ENCODE measurements at places on chromosomes 13 and 19.

- DNase-seq, result no peak
Observed at GRCh38 chr19:28508666-28509065, 704.3 kb downstream of the UQCRFS1 start.

DNA sequence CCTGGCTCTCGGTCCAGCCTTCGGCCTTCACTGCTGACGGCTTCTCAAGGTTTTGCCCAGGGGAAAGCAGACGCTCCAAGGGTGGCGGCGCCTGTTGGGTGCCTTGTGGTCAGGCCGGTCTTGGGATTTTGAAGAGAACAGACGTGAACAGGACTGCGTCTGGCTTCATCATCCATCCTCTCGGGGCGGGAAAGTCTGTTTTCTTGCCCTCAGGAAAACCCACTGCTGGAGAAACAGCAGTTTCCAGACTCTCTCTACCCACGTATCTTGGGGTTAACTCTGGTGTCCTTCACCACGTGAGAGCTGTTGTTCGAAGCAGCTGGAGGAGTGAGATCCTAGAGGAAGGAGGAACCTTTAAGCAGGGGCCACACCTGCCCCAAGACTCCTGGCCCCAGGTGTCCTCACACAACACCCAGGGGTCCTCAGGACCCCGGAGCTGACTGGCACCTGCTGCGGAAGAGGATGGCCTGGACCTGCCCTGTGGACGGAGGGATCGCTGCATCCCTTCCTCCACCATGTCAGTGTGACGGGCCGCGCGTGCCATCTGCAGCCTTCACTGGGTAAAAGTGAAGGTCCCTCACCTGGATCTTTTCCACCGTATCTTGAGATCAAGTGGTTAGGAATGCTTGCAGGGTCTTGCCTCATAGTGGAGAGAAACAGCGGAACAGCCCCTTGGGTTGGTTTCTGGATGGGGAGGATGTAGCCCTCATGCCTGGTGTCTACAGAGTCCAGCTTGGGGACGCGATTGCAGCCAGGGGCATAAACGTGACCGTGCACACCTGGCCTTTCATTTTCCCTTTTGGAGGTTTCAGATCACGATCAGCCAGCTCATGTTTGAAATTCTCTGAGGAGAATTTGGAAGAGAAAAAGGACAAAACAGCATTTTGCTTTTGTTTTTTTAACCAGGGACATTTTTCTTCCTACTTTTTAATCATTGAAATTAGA is 69.5 kb upstream of the MCF2L start:
- DNase-seq, result no peak

- no peak for DNase-seq
Observed at GRCh38 chr19:58556622-58557220, 1.7 kb downstream of the UBE2M start.

- no peak for DNase-seq
Observed at GRCh38 chr13:32056316-32056715, 24.7 kb downstream of the FRY start.

DNA sequence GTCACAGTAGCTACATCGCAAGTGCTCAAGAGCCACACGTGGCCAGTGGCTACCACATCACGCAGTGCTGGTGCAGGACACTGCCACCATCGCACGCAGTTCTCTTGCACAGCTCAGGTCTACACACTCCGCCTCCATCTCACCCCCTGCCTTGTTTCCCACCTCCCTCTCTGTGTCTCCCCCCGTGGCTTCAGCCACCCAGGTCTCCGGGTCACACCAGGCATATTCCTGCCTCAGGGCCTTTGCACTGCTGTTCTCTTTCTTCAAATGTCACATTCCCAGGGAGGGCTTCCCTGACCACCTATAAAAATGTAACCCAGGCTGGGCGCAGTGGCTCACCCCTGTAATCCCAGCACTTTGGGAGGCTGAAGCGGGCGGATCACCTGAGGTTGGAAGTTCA is 10.6 kb downstream of the CCDC8 start:
- no peak for DNase-seq

- DNase-seq, result no peak
Observed at GRCh38 chr13:100068133-100068931, 20.6 kb upstream of the PCCA start.

GRCh38 chr19:55251341-55252081 is 7.3 kb downstream of the PPP6R1 start:
- no peak for DNase-seq

DNA sequence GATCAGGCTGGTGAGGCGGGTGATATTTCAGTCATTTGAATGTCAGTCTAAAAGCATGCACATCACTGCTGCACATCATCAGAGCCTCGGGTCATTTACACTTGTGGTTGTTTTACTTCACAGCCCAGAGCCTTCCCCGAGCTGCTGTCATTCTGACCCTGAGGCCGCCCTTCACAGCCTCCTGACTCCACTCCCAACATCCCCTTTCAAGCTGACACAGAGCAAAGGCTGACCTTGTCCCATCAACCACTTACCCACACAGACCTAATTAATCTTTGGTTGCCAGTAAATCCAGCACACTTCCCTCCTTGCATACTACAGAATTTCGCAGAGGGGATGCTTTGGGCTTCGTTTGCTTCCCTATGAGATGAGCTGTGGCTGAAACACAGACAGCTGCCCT is 528.1 kb downstream of the DIAPH3 start:
- no peak for DNase-seq

GRCh38 chr19:11204076-11204602 is 6.8 kb upstream of the KANK2 start:
- no peak for DNase-seq

DNA sequence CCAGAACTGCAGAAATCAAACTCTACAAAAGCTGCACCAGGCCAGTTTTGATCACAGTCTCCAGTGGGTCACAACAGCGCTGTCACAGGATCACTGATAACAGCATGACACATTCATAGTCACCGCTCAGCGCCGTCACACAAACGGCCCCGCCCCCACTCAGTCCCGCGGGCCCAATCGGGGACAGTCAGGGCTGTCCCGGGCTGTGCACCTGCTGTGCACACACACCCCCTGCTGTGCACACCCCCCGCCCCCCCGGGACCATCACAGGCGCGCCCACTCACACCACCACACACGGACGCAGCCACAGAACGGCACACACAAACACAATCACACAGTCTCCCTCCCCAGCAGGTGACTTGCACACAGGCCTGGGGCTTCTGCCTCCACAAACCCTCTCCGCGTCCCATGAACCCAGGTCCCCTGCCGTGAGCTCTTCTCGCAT is 435 bp upstream of the ZNF382 start:
- no peak for DNase-seq

DNA sequence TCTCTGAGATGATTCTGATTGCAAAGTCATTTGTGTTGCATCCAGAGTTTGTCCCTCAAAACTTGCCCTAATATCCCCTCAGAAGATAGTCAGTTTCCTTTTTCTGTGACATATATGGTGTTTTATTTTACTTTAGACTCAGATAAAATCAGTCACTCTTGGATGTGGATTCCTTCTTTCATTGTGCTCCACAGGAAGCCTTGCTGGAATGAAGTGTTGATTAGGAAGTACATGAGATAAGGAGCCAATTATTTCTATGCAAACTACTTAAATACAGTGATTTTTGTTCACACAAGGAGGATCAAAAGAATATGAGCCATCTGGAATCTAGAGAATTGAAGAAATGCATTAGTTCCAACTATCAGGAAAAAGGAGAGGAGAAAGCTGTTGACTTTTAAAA is 107.6 kb upstream of the RXFP2 start:
- no peak for DNase-seq

GRCh38 chr19:3234800-3235199 is 10.3 kb downstream of the CELF5 start:
- no peak for DNase-seq

GRCh38 chr19:11513946-11514345 is 8.3 kb upstream of the ZNF653 start:
- DNase-seq, result no peak

DNA sequence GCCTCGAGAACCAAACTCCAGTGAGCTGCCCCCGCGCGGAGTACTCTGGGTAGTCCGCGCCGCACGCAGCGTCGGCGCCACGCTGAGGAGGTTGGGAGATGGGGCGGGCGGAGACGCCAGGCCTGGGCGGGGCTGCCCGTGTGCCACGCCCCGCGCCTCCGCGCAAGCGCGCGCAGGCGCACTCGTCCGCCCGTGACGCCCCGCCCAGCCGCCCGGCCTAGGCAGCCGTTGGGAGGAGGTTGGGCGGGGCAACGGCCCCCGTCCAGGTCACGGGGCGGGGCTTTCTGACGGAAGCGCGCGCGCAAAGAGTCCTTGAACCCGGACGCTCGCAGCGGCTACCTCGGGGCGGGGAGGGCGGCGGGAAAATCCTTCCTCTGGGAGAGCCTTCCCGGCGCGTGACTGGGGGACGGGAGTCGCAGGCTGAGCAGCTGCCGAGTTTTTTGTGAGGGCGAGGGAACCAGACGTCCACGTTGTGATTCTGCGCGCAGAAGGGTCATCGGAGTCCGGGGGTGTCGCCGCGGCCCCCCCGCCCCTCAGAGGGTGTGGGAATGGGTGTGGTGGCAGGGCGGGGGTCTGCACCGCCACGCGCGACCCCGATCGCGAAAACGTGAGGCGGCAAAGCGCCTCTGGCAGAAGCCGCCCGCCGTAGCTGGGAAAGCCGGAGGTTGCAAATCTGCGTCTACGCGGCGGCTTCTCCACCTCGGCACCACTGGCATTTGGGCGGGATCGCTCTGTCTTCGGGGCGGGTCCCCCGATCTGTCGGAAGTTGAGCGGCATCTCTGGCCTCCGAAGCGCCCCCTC is at the start of gene MED26:
TSS of gene MED26 (minus strand) at position 22 of the 801 bp plus-strand sequence. CDS start 261 bp downstream, outside the sequence.
- DNase-seq, result peak; percentile 84
